ENCODE measurements at places on chromosomes 1 and 21.

- H3K27me3 ChIP-seq = peaks cover 3% of the 10 kb centered on the region
- no peak overlapping the region for H3K27ac ChIP-seq
- no peaks in the 10 kb centered on the region for H3K36me3 ChIP-seq
- H3K4me1 ChIP-seq = peaks cover 7% of the 10 kb centered on the region
- H3K4me3 ChIP-seq = no peak overlapping the region
Measured at GRCh38 chr1:233647073-233647472, 33.2 kb downstream of the KCNK1 start.

DNA sequence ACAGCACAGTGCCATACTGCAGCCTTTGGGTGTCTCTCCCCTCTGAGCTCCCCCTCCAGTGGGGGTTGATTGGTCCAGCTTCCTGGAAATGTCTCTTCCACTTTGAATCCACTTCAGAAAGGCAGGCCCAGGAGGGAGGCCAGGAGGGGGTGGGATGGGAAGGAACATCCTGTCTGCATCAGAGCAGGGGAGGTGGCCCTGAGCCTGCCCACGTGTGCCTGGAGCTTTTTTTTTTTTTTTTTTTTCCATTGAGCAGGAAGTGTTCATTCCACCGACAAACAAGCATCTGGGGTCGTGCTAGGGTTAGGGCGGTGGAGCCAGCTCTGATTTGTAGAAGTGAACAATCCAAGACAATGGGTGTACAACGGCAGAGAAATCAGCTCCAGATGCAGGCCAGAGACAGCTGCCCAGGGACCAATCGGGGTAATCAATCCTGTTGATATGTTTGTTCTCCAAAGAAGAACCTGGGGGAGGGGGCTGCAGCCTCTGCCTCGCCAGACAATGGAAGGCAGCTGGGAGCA lies 93.3 kb downstream of the SSBP3 start:
- peaks cover 31% of the 10 kb centered on the region for H3K4me1 ChIP-seq
- peak overlapping the region; percentile 60 for H3K27ac ChIP-seq
- peaks cover 8% of the 10 kb centered on the region for H3K36me3 ChIP-seq

DNA sequence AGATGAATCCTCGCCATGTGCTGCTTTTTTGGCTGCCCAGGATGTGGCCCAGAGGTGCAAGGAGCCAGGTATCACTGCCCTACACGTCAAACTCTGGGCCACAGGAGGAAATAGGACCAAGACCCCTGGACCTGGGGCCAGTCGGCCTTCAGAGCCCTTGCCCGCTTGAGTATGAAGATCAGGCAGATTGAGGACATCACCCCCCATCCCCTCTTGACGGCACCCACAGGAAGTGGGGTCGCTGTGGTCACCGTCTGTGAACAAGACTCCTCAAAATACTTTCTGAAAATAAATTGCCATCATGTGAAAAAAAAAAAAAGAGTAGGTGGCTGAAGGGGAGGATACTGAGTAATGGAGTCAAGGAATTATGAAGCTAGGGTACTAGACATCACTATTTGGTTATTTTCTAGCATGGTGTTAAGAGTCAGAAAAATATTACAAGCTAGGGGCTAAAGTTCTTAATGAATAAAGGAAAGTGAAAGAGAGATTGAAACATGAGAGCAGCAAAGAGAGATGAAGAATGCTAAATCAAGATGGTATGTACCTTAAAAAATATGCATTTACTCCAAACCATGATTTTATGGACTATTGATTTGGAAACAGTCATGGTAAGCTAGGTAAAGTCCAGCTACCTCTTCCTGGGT lies 84.9 kb downstream of the CLEC20A start:
- no peak for DNase-seq
- no peaks in the 10 kb centered on the region for H3K27me3 ChIP-seq
- no peak overlapping the region for H3K4me3 ChIP-seq
- H3K27ac ChIP-seq = no peak overlapping the region

DNA sequence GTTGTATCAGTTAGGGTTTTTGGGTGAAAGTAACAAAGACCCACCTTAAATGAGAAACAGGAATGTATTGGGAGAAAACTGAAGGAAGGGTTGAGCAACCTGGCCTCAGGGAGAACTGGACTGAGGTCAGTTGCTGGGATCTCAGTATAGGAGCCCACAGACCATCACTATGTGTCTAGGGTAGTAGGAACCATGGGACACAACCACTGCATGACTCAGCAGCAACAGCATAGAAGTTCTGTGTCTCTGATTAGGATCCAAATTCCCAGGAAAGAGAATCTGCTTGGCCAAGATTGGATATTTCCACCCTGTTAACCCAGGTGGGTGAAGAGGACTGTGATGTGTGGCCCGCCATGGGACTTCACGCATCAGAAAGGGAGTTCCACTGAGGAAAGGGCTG lies 102.2 kb upstream of the RAB3GAP2 start:
- H3K4me3 ChIP-seq = no peak overlapping the region
- no peak overlapping the region for H3K27ac ChIP-seq
- no peaks in the 10 kb centered on the region for H3K36me3 ChIP-seq
- H3K4me1 ChIP-seq = no peaks in the 10 kb centered on the region
- DNase-seq = no peak
